Stimulated activated naive CD4-positive, alpha-beta T cell treated with Interleukin-2 at 50 U/mL for 16 hours (primary cell): ENCODE measurements at places on chromosomes 13 and 19.

DNA sequence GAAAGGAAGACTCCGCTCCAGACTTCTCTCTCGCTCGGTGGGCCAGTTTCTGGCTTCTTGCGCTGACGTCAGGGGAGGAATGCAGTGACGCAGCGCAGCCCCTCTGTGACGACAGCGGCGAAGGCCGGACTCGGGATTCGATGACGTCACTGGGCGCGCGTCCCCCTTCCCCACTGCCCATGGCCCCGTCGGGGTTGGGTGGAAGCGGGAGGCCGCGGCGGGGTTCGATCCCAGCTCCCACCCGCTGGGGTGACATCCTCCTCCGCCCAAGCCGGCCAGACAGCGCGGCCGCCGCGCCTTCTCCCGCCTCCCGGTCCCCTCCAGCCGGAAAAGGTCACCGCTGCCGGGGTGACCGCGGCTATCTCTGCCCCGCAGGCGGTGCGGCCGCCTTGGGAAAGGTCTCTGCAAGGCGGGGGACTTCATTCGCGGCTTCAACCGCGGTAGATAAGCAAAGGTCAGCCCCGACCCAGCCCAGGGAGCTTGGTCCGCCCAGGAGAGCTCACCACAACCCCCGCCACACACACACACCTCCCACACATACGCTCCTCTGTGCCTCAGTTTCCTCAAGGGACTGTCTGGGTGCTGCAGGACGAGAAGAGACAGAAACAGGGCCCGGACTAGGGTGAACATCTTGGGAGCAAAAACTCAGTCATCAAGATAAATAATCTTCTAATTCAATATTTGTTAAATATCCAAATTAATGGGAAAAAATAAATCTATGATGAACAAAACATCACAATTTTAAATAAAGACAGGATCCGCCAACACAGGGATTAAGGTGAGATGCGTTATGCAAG lies 844 bp upstream of the RFX1 start:
- DNase-seq: no peak

- no peak for DNase-seq
These were observed 7.6 kb downstream of the MTIF3 start for GRCh38 chr13:27442797-27443196.

- no peak for DNase-seq
These were observed 531.7 kb downstream of the SLITRK1 start for GRCh38 chr13:83350569-83350968.

GRCh38 chr19:38044267-38045111 lies 137.5 kb downstream of the SIPA1L3 start:
- DNase-seq: no peak

DNA sequence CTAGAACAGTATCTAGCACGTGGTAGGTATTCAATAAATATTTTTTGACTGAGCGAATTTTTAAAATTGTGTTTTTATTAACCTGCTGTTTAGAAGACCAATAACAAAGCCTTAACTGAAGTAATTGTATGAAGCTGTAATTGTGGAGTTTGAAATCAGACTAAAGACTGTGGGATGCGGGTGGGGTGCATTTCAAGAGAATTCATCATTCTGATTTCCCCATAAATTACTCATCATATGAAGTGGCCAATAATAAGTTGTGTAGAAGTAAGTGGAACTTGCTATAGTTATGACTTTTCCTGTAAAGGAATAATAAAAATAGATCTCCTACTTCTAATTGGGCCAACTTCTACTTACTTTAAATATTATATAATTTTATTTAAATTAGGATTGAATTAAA lies 449.3 kb downstream of the PCDH9 start:
- no peak for DNase-seq

- no peak for DNase-seq
These were observed 969 bp upstream of the POMP start for GRCh38 chr13:28657784-28658538.

DNA sequence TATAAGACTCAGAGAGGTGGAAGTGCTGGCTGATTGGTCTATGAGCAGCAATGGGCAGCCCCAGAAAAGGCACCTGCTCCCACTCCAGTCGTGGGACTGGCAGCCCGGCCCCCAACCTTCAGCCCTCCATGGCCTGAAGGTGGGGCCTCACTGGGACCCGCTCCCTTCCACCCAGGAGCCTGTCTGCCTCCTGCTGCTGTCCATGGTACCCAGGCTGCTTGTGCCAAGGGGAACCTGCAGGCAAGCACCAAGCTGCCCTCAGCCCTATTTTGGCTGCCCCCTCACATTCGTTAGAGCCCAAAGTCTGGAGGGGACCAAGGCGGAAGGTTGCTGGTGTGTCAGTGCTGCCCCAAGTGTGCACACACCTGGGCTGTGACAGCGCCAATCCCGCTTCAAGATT lies 2304.9 kb downstream of the PCDH9 start:
- DNase-seq: no peak

GRCh38 chr13:25329706-25330105 lies 28.3 kb downstream of the NUP58 start:
- no peak for DNase-seq

- no peak for DNase-seq
These were observed 687.8 kb downstream of the DIAPH3 start for GRCh38 chr13:59475911-59476310.

- peak; percentile 54 for DNase-seq
These were observed 11.9 kb downstream of the LTBP4 start for GRCh38 chr19:40612831-40613689.

DNA sequence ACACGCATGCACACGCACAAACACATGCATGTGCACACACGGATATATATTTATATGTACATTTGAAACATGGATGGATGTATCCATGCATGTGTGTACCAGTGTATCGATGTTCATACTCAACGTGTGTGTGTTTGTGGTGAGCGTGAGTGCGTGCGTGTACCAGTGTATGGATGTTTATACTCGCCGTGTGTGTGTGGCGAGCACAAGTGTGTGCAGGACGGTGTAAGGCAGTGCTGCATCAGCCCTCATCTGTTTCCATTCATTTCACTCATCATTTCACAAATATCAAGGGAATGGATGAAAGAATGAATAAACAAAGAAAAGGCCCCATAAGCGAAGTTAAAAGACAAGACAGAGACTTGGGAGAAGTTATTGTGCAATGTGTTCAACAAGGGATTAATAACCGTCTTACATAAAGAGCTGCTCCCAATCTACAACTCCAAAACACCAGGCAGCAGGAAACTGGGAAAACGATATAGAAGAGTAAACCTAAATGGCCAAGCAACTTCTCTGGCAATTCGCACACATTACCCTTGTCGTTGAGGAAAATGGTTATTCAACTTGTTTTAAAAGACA lies 21.7 kb upstream of the MIER2 start:
- no peak for DNase-seq

DNA sequence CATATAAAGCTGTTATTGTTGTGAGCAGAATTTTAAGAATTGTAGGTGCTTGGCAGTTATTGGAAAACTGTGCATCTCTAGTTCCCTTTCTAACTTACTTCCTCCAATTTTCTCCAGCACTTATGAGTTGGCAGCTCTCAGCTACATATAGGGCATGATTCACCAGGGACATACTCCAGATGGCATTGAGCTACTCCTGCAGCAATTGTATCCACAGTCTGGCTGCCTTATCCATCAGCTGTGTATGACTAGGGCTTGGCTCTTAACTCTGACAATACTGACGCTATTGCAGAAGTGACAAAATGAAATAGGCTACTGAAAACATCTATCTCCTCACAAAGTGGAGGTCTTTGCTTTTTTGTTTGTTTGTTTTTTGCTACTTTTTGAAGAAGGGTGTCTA lies 276.7 kb downstream of the POU4F1 start:
- no peak for DNase-seq

GRCh38 chr19:49951806-49952478 lies 9.0 kb downstream of the SIGLEC11 start:
- no peak for DNase-seq

GRCh38 chr13:22933571-22934181 lies 247.1 kb upstream of the SGCG start:
- no peak for DNase-seq

GRCh38 chr13:50448535-50448998 lies 394.9 kb downstream of the DLEU7 start:
- no peak for DNase-seq

DNA sequence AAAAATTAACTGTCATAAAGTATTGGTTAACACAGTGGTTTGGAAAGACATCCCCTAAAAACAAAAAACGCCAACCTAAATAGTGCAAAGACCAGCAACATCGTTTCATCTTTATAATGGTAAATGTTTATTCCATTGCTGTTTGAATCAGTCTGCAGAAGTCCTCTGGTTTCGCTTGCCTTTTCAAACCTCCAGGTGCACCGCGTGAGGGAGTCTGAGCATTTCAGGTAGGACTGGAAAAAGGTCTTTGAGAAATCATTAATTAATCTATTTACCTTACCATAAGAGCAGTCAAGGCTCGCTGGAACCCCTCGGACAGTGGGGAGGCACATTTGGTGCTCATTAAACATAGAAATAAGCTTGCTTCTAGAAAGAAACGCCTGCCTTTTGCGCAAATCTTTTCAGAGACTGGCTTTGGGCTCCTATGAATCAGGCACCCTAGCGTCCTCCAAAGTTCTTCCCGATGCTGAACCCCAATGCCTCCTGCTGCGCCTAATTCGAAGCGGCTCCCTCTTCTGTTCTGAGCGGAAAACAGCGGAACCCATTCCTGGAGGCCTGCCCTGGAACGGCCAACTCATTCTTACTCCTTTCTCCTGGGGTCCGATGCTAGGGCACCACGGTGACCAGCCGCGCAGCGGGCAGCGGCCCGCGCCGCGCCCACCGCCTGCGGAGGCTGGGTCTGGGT lies 951 bp upstream of the MTUS2 start:
- no peak for DNase-seq

GRCh38 chr13:75685239-75685697 lies 49.1 kb downstream of the LMO7 start:
- DNase-seq: no peak

GRCh38 chr13:27976362-27977091 lies 7.4 kb upstream of the CDX2 start:
- DNase-seq: no peak

DNA sequence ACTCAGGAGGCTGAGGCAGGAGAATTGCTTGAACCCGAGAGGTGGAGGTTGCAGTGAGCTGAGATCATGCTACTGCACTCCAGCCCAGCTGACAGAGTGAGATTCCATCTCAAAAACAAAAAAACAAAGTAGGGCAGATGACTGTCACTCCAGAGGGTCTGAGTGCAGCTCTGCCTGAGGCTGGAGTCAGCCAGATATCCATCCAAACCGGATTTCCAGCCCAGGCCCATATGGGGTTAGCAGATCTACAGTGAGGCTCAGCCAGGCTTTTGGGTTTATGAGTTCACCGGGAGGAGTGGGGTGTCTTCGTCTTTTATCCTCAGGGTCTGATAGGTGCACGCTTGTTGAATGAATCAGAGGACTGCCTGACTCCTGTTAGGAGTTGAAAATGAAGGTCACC lies 19.0 kb downstream of the LAMP1 start:
- no peak for DNase-seq

DNA sequence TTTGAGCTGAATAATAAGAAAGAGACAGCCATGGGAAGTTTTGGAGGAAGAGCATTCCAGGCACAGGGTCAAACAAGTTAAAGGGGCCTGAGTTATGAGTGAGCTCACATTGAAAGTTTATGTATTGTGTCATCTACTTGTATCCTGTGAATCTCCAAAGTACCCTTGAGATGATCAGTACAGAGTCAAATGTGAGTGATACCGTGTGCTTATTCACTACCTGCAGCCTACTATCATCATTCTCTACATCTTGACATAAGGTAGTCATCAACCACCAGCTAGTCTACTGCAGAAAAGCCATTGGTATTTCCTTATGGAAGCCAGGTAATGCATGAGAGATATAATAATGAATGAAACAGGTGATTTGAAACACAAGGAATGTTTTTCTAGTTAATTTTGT lies 3.0 kb upstream of the KCTD12 start:
- no peak for DNase-seq

DNA sequence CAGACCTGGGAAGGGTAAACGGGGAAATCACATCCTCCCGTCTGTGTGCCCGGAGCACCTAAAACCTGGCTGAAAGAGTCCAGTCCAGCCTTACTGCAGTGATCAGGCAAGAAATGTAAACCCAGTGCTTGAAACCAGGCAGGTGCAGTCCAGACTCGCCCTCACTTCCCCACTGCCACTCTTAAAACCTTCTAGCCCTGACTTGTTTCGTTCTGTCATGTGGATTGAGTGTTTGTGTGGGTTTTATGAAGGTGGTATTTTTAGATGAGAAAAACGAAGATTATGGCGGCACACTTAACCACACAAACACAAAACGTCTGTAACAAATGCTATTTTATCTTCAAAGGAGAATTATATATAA lies 839 bp upstream of the CKAP2 start:
- DNase-seq: no peak

DNA sequence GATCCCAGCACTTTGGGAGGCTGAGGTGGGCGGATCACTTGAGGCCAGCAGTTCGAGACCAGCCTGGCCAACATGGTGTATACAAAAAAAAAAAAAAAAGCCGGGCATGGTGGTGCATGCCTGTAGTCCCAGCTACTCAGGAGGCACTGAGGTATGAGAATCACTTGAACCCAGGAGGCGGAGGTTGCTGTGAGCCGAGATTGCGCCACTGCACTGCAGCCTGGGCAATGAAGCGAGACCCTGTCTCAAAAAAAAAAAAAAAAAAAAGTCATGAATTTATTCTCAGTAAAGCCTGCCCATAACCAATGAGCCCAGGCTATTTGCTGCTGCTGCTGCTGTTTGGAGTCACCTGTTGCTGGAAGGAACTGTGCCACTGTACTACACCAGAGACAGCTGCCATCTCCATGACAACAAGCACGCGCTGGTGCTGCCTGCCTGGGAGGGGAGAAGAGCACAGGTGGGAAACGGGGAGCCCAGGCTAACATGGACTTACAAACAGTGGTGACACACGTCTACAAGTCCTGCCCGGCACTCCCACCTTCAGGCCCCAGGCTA lies 11.3 kb downstream of the ZFR2 start:
- DNase-seq: no peak
